GF-D8 (cell line): ENCODE measurements at places on chromosomes 13 and 19.

- no peak for DNase-seq
These were observed 65.3 kb downstream of the DCT start for GRCh38 chr13:94414141-94414540.

DNA sequence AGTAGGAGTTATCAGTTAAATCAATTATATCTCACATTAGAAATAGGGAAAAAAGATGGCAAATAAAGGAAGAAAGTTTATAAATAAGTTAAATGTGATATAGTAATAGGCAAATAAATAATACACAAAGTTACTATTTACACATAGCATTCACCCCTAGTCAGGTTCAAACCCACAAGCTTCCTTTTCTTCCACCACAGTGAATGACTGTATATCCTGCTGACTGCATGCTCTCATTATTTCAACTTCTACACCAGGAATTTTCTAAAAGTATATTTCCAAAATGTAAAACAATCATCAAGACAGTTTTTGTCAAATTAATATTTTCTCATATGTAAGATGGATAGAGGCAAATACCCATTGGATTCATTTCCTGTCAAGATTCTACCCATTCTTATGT lies 548.6 kb upstream of the SLITRK5 start:
- no peak for DNase-seq

GRCh38 chr19:39430675-39431593 lies 4.8 kb downstream of the RPS16 start:
- DNase-seq = peak; percentile 57

- no peak for DNase-seq
These were observed 5.0 kb downstream of the SOX1 start for GRCh38 chr13:112071723-112072533.

GRCh38 chr13:71645467-71645866 lies 221.5 kb downstream of the DACH1 start:
- no peak for DNase-seq

DNA sequence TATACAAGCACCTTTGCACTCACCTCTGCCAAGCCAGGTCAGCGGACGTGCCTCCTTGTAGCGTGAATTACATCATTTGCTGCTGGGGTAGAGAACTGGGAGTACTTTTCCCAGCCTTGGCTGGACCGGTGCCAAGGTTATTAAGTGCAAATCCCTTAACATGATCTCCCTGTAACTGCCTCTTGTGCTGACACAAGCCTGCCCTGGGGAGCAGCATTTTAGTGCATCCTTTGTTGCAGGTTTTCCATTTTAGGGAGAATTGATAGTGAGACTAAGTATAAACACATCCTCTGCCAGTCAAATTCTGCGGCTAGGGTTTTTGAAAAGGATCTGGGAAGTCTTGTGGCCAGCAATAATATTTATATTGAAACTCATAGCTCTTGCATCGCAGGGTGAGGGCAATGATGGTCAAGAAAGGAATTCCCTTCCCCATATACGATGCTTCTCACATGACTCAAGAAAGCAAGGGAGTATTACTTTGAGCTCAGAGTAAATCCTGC lies 32.7 kb upstream of the DCLK1 start:
- no peak for DNase-seq

DNA sequence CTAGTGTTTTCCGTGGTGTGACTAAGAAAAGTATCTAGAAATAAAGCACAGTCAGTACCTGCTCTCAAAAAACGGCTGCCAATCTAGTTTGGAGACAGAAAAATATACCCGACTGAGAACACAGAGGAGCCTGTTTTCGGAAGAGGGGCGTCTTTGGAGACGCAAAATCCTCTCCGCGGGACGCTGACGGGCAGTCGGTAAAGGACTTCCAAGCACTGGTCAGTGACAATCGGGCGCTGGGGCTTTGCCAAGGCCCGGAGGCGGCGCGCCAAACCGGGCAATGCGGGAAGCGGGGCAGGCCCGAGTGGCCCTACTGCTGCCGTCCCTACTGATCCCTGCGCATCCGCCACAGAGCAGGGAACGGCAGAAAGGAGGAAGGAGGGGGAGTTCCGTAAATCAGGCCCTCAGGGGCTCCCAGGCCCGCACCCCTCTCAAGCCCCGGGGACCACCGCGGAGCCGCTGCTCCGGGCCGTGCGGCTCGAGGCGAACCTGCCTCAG lies 588 bp upstream of the DPY19L3 start:
- DNase-seq = peak; percentile 68

DNA sequence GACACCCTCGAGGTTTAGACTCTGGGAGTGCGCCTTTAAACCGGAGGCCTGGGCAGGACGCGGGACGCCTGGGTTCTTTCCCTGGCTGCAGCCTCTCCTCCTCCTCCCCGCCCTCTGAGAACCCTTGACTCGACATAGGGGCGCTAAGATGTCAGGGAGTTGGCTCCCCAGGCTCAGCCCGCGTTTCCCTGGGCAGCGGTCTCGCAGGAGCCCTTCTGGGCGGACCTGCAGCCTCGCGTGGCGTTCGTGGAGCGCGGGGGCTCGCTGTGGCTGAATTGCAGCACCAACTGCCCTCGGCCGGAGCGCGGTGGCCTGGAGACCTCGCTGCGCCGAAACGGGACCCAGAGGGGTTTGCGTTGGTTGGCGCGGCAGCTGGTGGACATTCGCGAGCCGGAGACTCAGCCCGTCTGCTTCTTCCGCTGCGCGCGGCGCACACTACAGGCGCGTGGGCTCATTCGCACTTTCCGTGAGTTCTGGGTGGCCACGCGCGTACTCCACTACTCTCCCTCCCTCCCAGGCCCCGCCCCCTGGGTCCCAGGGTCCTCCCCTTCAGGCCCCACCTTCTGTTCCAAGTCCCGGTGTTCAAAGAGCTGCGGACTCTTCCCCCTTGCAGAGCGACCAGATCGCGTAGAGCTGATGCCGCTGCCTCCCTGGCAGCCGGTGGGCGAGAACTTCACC lies 1.3 kb downstream of the ICAM5 start:
- no peak for DNase-seq

DNA sequence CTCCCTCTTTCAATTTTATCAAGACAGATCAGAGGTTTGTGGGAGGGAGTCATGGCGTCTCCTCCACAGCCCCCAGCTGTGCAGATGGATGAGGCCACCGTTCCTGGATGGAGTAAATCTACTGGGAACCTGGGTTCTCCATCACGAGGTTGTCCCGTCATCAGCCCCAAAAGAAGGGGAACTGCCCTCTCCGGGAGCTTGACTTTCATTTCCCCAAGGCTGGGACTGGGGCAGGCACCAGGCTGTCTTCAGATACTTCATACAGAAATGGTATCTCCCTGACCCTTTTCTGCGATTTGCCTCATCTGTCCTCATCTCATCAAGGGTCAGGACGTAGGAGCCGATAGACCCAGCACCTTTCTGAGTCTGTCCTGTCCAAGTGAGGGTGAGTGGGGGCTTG lies 9.8 kb downstream of the LILRB2 start:
- DNase-seq = no peak

GRCh38 chr19:1154731-1155351 lies 19.2 kb downstream of the SBNO2 start:
- peak; percentile 39 for DNase-seq

GRCh38 chr13:37646531-37646930 lies 48.0 kb upstream of the POSTN start:
- DNase-seq = no peak

- no peak for DNase-seq
These were observed 11.2 kb downstream of the IL17D start for GRCh38 chr13:20714563-20715329.

DNA sequence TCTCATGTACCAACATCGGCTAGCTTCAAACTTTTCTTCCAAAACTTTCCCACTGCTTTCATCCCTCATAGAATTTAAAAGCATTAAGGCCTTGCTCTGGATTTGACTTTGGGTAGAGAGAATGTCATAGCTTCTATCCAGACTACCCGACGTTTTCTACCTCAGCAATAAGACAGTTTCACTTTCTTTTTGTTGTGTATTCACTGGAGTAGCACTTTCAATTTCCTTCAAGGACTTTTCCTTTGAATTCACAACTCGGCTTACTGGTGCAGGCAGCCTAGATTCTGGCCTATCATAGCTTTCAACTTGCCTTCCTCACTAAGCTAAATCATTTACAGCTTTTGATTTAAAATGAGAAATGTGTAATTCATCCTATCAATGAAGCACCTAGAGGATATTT lies 420.4 kb upstream of the GPC6 start:
- DNase-seq = no peak

- DNase-seq = no peak
These were observed 1183.3 kb downstream of the SLITRK1 start for GRCh38 chr13:82698941-82699340.

- no peak for DNase-seq
These were observed 5.1 kb downstream of the CD37 start for GRCh38 chr19:49340069-49340864.

DNA sequence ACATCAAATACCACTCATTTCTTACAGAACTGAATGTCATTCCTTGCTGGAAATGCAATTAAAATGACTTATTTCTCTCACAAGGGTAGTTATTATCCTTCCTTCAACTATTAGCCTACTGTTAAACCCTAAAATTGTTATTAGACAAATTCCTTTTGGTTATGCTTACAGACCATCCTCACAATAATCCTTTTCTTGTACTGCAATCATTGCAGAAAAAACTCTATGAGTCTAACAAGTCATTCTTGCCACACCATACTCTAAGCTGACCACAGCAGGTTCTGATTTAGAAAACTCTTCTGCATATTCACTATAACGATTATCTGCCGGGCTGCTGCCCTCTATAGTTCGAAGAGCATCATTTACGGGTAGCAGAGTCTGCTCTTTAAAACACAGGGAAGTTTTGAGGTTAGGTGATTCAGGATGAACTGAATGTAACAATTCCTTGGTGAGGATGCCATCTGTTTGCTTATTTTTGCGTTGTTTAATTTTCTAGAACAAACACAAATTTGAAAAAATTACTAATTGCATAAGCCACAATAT lies 38.2 kb downstream of the MTMR6 start:
- no peak for DNase-seq

GRCh38 chr13:99421758-99422585 lies 79.3 kb upstream of the TM9SF2 start:
- no peak for DNase-seq

DNA sequence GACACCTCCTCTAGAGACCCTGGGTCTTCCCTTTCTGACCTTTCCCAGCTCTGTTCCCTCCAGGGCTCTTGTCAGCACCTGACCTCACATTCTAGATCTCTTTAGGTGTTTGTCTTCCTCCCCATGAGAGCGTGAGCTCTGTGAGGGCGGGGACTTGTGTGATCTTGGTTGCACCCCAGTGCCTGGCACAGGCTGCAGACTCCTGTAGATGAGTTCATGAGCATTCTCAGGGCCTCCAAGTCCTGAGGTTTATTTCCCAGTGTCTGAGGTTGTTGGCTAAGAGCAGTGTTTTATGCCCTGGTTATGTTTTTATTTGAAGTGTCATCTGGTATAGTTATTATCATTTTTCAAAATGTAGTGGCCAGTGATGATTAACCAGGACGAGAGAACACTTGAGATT lies 596 bp downstream of the CEACAM4 start:
- DNase-seq = no peak

DNA sequence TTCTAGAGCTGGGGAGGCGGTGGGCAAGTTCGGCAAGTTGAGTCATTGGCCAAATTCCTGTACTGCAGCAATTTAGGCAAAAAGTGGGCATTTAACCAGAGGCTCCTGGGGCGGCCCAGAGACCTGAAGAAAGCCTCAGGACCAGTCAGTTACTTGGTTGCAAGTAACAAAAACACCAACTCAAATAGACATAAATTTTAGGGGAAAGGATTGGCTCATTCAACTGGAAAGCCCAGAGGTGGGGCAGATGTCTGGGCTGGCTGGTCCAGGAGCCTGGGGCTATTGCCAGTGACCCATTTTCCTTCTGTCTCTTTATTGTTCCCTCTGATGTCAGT lies 97.1 kb downstream of the SIPA1L3 start:
- DNase-seq = no peak

GRCh38 chr13:25971459-25972145 lies 80.2 kb downstream of the SHISA2 start:
- no peak for DNase-seq

DNA sequence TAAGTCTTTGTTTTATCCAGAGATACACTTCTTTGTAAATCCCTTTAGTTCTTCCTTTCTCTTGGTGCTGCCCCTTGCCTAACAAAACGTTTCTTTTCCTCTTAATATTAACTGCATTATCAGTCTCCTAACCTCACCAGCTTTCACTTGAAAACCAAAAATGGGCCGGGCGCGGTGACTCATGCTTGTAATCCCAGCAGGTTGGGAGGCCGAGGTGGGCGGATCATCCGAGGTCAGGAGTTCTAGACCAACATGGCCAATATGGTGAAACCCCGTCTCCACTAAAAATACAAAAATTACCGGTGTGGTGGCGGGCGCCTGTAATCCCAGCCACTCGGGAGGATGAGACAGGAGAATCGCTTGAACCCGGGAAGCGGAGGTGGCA lies 329.8 kb upstream of the MIR17HG start:
- no peak for DNase-seq

DNA sequence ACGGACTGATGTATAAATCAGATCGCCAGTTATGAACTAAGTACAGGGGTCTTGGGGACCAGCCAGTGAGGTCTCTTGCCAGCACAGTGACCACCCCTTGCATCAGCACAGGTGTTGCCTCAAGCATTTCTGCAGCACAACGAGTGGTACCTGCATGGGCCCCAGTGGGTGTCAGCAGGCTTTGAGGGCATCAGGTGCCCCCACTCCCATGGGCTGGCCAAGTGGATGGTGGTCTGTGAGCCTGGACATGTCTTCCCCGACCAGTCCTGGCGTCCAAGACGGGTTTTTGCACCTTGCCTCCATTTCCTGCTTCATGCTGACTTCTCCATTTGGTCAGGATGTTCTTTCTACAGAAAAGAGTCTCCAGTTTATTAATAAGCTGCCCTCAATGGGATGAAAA lies 22.4 kb upstream of the ARHGEF7 start:
- no peak for DNase-seq

GRCh38 chr13:46720189-46720588 lies 76.8 kb downstream of the ESD start:
- no peak for DNase-seq

GRCh38 chr19:17183271-17183761 lies 31.8 kb upstream of the USE1 start:
- peak; percentile 37 for DNase-seq

DNA sequence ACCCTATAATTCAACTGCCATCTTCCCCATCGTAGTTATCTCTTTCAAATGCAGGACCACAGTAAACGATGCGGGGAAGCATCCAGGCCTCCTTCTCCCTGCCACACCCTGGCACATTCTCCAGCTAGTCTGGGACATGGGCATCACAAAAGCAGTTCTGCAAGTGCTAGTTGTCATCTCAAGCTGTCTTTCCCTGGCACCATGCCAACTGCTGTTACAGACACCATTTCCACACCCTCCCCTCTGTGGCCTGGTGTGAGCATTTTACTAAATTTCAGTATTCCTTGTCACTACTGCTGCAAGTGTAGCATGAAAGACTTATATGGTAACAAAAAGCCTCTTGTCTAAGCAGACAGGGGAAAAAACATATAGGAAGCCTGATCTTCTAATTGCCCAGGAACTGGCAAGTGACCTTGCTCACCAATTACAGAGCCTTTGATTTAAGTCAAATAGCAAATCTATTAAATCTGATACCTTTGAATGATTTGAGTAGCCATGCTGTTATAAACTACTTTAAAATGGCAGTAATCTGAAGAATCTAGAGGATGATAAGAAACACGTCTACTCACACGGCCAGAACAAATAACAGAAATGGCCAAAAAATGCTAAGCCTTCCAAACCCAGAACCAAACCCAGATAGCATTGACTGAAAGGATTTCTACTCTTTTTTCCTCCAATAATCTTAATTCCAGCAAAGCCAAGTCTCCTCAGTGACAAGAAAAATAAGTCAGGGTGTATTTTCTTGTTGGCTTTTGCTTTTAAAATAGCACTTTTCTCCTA lies 179.0 kb downstream of the NUFIP1 start:
- no peak for DNase-seq

- DNase-seq = no peak
These were observed 757.3 kb downstream of the EFNB2 start for GRCh38 chr13:105778196-105778595.

GRCh38 chr19:58361900-58362271 lies 665 bp downstream of the ZNF497 start:
- peak; percentile 73 for DNase-seq
